Lung (tissue), 17 donors: ENCODE measurements at places on chromosomes 13 and 19. TPM values are rescaled to one million over a fixed set of nuclear protein-coding genes. Genes with fewer than 3 reads are reported as not detected.
A peak's percentile ranks its signal among the peaks of the same experiment; 100 is the strongest.

DNA sequence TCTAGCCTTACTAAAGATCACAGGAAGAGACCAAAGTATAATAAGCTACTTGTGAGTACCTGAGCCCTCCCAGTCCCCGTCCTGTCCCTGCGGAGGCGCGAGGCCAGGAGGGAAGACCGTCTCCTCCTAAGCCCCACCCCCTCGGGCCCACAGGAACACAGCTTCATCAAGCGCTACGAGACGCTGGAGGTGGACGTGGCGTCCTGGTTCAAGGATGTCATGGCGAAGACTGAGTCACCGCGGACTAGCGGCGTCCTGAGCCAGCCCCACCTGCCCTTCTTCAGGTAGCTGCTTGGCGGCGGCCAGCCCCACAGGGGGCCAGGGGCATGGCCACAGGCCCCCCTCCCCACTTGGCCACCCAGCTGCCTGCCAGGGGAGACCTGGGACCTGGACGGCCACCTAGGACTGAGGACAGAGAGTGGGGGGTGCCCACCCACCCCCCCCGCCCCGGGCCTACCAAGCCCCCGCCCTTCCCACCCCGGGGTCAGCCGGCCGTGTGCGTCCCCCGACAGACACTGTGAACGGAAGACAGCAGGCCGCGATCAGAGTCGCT, 2.4 kb upstream of the TGFBR3L start:
- DNase-seq, result no peak

- DNase-seq, result no peak
These were observed 66.8 kb downstream of the PTPRS start for GRCh38 chr19:5273782-5274181.

DNA sequence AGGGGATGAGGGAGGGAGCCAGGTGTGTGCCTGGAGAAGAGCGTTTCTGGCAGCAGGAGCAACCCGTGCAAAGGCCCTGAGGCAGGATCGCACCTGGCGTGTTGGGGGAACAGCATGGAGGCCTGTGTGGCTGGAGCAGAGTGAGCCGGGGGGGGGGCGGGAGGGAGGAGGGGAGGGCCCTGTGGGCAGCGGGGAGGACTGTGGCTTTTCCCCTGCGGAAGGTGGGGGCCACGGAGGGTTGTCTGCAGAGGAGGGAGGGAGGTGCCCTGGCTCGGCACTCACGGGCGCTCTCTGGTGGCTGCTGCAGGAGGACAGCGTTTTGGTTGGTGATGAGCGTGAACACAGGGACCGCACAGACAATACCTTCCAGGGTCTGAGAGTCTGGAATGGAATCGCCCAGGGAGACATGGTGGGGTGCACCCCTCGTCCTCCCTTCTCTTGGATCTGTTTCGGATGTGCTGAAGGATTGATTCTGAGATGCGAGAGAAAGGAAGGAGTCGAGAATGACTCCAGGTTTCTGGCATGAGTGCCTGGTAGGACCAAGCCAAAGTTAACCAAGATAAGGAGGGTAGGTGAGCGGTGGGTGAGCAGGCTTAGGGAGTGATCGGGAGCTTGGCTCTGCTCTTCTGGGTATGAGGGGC, 6.5 kb downstream of the RAB11B start:
- peak; percentile 51 for DNase-seq

Gene XAB2
- total RNA-seq, result 41.4 TPM

DNA sequence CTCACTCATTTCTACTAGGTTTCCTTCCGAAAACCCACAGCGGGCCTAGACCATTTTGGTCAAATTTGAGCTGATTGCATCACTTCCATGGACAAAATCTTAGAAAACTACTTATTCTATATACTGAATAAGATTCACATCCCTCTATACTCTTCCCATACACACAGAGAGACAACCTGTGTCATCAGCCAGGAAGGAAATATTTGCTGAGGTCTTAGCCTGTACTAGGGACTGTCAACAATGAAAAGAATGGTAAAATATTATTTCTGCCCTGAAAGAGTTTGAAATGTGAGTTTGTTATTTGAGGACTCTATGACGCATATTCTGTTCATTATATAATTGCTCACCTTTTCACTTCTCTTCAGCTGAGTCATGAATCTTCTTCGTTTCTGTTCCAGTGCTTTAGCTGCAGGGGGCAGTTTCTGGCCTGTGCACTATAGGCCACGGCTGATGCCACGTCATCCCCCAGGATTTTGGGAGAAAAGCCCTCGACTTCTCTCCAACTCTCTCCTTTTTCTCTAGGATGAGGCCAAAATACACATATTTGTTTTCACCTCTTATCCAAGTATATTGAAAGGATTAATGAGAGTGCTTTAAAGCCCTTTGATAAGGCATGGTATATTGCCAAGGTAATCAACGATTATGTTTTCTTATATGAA, 47.7 kb downstream of the GSX1 start:
- DNase-seq, result no peak

Gene ZNF575
- total RNA-seq, result 0.65 TPM

GRCh38 chr13:42140494-42140893, 92.0 kb downstream of the DGKH start:
- DNase-seq, result no peak

GRCh38 chr19:41847351-41848105, 2.7 kb downstream of the DMRTC2 start:
- no peak for DNase-seq

GRCh38 chr19:15998166-15998565, 49.4 kb downstream of the OR10H4 start:
- no peak for DNase-seq

- DNase-seq, result peak; percentile 20
These were observed 140.2 kb downstream of the KLF5 start for GRCh38 chr13:73198991-73199411.

Gene SULT2A1
- total RNA-seq, result 0.15 TPM

DNA sequence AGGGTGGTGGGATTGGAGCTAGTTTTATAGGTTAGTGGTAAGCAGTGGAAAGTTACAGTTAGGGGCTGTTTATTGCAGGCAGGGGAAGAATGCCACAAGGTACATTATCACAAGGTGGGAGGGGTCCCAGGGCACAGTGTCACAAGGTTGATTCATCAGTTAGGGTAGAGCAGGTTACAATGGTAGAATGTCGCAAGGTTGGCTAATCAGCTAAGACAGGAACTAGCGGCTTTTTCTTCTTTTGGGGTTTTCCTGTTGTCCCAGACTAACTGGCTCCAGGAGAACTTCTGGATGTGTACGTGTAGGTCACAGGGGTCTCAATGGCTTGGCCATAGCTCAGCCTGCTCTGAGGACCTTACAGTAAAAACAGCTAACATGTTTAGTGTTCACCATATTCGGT, 1221.1 kb downstream of the SLITRK1 start:
- no peak for DNase-seq

GRCh38 chr19:32910874-32911273, 41.3 kb upstream of the SLC7A9 start:
- no peak for DNase-seq

Gene SYNGR4
- total RNA-seq, result not detected

GRCh38 chr13:35593651-35594050, 117.2 kb upstream of the MAB21L1 start:
- no peak for DNase-seq

DNA sequence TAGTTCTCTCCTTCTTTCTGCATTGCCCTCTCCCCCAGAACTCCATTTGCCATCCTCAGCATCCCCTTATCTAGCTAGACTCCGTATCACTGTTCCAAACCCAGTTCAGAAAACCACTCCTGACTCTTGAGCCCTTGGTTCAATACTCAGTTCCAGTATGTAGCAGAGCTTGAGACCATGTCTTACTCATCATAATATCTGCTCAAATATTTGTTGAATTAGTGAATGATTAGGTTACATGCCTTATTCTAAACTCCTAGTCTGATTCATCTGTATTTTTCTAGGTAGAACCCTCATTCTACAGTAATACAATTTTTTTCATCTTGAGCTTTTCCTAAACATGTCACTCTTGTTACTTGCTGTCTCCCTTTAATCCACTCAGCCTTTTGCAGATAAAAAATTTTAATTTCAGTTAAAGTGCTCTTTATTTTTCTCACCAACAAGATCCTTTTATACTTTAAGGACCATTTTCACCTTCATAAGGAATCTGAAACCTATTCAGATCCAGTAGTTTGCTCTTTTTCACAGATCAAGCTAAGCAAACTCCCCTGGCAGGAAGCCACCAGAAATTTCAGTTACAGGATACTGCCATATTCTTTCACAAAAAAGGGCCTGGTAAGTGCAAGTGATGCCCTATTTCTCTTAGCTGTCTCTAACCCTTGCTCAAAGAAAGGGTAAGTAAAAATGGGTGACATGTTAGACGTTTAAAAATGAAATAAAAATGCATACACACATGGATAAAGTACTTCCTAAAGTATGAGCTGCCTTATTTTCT, 23.1 kb upstream of the INTS6 start:
- DNase-seq, result no peak

Gene GEMIN7
- total RNA-seq, result 21.1 TPM

GRCh38 chr19:56633021-56633420, 9.9 kb upstream of the SMIM17 start:
- no peak for DNase-seq

- peak; percentile 92 for DNase-seq
These were observed at the start of gene ZNF813 for GRCh38 chr19:53467485-53468262. TSS of gene ZNF813 (plus strand) at chr19:53467733. CDS start at chr19:53483823, 16,090 bp downstream.

Gene MCEMP1
- total RNA-seq, result 2.5 TPM

GRCh38 chr13:47853236-47853635, 147.8 kb downstream of the SUCLA2 start:
- no peak for DNase-seq

- DNase-seq, result no peak
These were observed 18.5 kb downstream of the TNFRSF19 start for GRCh38 chr13:23588666-23589065.

Gene ATP4A
- total RNA-seq, result not detected

DNA sequence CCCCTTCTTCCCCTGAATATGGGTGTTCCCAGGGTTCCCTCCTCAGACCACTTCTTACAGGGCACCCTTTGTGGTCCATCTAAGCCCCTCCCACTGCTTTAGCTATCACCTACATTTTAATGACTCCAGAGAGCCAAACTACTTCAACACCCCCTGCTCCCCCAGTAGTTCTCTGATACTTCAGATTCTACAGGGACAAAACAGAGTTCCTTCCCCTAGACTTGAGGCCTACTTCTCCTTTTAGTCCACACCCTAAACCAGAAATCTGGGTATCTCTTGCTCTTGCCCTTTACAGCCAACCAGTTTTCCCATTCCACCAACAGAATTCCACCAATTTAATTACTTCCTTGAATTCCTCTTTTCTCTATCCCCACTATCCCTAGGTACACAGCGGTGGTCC, 107.2 kb downstream of the KCNRG start:
- DNase-seq, result no peak

Gene ELANE
- 1.4 TPM for total RNA-seq

GRCh38 chr13:94382517-94382916, 97.0 kb downstream of the DCT start:
- DNase-seq, result no peak

Gene PSG7
- total RNA-seq, result not detected

- no peak for DNase-seq
These were observed 33.0 kb downstream of the IL12RB1 start for GRCh38 chr19:18053576-18054219.

GRCh38 chr19:4448147-4448985, 9.2 kb downstream of the UBXN6 start:
- DNase-seq, result no peak

Gene LSR
- total RNA-seq, result 30.8 TPM

DNA sequence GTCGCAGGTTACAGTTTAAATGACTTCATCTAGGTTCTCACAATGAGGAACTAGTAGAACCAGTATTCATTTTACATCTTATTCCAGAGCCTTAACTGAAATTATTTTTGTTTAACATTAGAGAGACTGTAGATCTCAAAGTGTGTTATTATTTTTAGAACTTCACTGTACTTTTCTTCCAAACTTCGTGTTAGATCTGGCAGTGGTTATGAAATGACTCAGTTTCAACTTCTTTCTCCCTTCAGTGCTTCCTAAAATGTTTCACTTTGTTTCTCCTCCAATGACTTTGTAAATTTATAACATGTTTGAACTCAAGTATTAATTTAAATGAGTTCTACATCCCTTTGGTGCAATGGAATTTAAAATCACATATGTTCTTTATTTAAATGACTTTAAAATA, 139.3 kb downstream of the PCDH9 start:
- peak; percentile 24 for DNase-seq

DNA sequence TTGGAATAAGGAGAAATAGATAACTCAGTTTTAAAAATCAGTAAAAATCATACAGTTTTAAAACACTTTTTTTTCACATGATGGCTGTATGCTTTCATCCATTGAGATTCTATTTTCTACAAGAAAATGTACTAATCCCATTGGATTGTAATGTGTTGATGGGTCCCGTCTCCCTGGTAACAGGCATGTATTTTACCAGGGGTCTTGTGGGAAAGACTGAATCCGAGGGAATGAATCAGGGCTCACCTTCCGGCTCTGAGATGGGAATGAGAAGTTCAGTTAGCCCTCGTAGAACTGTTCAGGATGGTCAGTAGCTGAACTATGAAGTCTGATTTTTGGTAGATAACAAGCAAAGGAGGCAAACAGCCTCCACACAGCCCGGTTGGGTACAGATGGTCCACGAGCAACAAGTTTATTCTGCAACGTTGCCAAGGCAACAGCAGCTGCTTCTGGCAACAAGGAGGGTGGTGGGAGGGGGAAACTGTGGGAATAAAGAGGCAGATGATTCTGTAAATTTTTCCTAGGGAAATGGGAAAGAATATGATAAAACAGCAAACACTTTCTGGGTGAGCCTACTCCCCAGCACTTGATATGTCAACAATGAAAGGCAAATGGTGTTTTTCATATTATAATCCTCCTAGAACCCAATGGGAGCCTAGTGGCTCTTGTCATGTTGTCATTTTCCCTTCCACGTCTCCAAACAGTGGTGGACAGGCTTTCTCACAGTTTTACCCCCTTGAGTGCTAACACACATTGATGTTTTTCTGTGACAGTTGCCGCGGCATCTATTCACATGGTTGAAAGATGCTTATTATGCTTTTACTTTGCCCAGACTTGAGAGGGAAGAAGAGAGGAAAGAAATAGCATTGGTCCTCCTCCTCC, 12.4 kb upstream of the SIAH3 start:
- peak; percentile 24 for DNase-seq

Gene OR7G2
- total RNA-seq, result not detected

- no peak for DNase-seq
These were observed 237.7 kb upstream of the IPO5 start for GRCh38 chr13:97715763-97716162.

Gene LGALS14
- not detected for total RNA-seq
